ENCODE measurements at places on chromosomes 7 and 10. TPM values are rescaled to one million over a fixed set of nuclear protein-coding genes. Genes with fewer than 3 reads are reported as not detected.

- H3K4me1 ChIP-seq: no peaks in the 10 kb centered on the region
- H3K36me3 ChIP-seq: no peaks in the 10 kb centered on the region
- no peak overlapping the region for H3K27ac ChIP-seq
- peaks cover 48% of the 10 kb centered on the region for H3K27me3 ChIP-seq
Observed at GRCh38 chr10:71089162-71089561, 123.2 kb upstream of the UNC5B start.

- H3K4me1 ChIP-seq: no peaks in the 10 kb centered on the region
- H3K4me3 ChIP-seq: no peak overlapping the region
- no peak for DNase-seq
Observed at GRCh38 chr7:18503126-18503866, 7.7 kb downstream of the HDAC9 start.

DNA sequence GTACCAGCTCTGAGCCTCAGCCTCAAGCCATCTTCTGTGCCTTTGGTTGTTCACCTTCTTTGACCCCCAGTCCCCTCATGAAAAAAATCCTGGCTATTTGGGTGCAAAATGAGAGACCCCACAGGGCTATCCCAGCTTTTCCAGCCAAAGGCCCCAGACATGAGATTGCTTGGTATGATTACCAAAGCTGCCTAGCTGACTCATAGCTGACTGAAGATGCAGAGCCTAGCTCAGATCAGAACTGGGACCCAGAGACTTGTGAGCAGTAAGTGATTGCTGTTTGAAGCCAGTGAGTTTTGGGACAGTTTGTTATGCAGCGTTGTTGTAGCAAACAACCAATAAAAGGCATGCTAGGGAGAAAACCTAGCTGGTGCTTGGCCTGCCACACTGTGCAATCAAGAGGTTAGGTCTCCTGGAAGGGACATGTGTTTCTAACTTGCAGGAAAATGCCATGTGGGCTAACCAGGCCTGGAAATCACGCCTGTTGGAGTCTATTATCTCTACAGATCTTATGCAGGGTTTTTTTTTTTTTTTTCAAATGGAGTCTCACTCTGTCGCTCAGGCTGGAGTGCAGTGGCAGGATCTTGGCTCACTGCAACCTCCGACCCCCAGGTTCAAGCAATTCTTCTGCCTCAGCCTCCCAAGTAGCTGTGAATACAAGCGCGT, 48.0 kb upstream of the DAGLB start:
- no peak for DNase-seq
- peaks cover 2% of the 10 kb centered on the region for H3K27me3 ChIP-seq
- no peak overlapping the region for H3K4me3 ChIP-seq
- no peaks in the 10 kb centered on the region for H3K4me1 ChIP-seq

- peaks cover 70% of the 10 kb centered on the region for H3K27me3 ChIP-seq
- no peaks in the 10 kb centered on the region for H3K36me3 ChIP-seq
- no peaks in the 10 kb centered on the region for H3K4me1 ChIP-seq
- no peak overlapping the region for H3K4me3 ChIP-seq
Observed at GRCh38 chr10:69684020-69684980, 54.3 kb downstream of the FAM241B start.

- H3K27me3 ChIP-seq: peaks cover 42% of the 10 kb centered on the region
- no peak overlapping the region for H3K4me3 ChIP-seq
- DNase-seq: no peak
- H3K27ac ChIP-seq: no peak overlapping the region
Observed at GRCh38 chr7:77415476-77415822, 700 bp downstream of the GSAP start.

- no peak for DNase-seq
- H3K4me1 ChIP-seq: no peaks in the 10 kb centered on the region
- H3K36me3 ChIP-seq: no peaks in the 10 kb centered on the region
Observed at GRCh38 chr7:86558680-86559501, 84.8 kb upstream of the GRM3 start.

GRCh38 chr10:132873395-132873794, 69.0 kb downstream of the CFAP46 start:
- no peaks in the 10 kb centered on the region for H3K36me3 ChIP-seq
- no peak overlapping the region for H3K27ac ChIP-seq
- no peak overlapping the region for H3K4me3 ChIP-seq
- no peaks in the 10 kb centered on the region for H3K4me1 ChIP-seq
- no peak for DNase-seq

DNA sequence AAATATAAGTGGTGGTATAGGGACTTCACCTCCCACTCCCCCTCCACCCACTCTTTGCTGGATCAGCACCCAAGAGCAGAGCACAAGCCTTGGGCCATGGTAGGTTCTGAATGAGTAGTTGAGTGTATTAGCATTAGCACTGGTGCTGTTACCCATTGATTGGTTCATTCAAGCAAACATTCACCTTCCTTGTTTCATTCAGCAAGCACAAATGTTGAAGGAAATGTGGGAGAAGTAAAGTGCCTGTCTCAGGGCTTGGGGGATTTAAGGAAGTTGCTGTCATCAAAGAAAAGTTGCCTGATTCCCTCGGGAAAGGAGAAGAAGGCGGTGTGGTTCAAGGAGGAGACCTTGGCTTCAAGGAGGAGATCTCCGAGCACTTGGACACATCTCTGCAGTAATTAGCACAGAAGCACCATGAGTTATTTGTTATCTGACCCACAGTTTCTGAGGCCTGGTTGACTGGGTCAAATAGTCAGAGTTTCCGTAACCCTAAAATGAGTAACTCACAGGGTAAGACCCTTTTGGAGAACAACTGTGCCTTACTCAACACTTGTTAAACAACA, 17.3 kb downstream of the IL2RA start:
- H3K27me3 ChIP-seq: peaks cover 15% of the 10 kb centered on the region
- no peak for DNase-seq
- no peak overlapping the region for H3K4me3 ChIP-seq
- H3K4me1 ChIP-seq: peaks cover 7% of the 10 kb centered on the region
- H3K36me3 ChIP-seq: no peaks in the 10 kb centered on the region
- H3K27ac ChIP-seq: no peak overlapping the region

DNA sequence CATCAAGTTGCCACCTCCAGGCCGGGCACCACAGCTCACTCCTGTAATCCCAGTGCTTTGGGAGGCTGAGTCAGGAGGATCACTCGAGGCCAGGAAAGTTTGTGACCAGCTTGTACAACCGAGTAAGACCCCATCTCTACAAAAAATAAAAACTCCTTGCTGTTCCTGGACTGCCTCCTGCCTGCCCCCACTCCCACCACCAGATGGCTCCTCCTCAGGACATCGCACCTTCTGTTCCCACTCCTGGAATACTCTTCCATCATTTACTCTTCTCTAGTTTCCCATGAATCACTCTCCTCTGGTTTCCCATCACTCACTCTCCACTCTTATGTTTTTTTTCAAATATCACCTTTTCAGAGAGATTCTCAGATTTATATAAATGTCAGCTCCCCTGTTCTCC, 540.7 kb downstream of the CALN1 start:
- no peak overlapping the region for H3K27ac ChIP-seq
- H3K4me3 ChIP-seq: no peak overlapping the region
- H3K27me3 ChIP-seq: no peaks in the 10 kb centered on the region

DNA sequence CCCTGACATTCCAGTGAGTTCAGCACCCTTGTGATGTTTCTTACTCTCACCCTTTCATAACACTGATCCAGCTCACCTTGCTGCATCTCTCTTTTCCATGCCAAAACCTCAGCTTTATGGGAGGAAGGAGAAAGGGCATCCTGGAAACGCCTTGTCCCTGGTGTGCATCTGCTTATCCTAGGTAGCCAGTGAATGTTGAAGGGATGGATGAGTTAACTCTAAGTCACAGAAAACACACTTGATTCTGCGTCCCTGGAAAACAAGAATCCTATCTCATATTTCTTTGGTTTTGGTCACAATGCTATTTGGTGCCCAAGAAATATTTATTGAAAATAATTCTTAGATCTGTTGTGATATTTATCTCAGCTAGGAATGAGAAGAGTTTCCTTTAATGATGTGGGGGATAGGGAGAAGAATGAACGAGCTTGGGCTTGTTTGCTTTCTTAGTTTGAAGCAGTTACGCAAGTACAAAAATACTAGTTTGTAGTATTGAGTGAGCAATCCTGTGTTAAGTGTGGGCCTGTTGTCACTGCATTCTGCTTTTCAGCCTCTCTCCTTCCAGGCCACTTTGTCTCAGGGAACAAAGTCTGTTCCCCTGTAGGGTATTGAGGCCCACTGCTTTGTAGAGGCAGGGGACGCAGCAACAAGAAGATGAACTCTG, 126.5 kb downstream of the ARID5B start:
- H3K27ac ChIP-seq: no peak overlapping the region
- no peaks in the 10 kb centered on the region for H3K36me3 ChIP-seq
- DNase-seq: no peak
- no peaks in the 10 kb centered on the region for H3K27me3 ChIP-seq

The EPO gene
- not detected for total RNA-seq

The ASB13 gene
- 28.8 TPM for total RNA-seq
